ENCODE measurements at places on chromosomes 5 and 9.

- no peak for DNase-seq
Measured at GRCh38 chr5:13946111-13946510, 1.6 kb upstream of the DNAH5 start.

GRCh38 chr5:153523831-153524230 lies 33.4 kb downstream of the GRIA1 start:
- DNase-seq: no peak

DNA sequence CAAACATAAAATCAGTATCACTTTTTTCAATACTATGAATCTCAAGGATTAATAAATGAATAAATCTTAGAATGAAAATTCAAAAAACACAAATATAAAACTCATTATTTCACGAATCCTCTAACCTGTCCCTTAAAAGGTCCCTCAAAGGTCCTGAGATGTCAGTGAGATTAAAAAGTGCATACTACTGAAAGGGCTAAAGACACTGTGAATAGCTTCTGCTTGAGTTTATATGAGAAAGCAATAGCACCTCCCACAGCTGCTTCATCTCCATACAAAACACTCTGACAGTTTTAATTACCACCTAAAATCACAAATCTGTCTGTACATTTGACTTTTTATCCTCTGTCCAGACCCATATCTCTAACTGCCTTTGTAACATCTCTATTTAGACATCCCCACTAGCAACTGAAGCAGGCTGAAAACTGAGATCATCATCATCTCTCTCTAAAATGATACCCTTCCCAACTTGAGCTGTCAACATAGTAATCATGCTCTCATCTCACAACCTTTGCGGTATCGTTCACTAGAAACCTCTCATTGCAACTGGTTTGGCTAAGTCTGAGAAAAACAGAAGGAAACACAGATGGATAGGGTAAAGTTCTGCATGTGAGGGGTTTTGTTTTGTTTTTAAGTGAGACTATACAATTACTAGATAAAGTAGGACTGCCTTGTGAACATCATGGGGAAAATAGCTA lies 56.3 kb downstream of the TBCA start:
- no peak for DNase-seq

DNA sequence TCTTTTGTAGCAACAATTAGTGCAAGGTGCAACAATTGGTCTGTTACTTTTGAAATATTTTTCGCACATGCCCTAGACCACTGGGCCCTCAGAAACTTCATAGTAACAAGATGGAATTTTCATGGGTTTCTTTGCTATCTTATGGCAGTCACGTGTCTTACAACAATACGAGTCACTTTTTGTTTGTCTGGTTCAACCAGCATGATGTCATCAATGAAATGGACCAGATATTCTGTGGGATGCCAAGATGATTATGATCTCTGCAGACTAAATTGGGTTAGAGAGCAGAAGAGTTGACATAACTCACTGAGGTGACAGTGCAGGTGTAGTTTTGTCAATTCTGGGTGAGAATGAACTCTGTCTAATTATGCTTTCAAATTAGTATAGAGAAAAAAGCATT lies 239.6 kb upstream of the RIOK2 start:
- DNase-seq: no peak

DNA sequence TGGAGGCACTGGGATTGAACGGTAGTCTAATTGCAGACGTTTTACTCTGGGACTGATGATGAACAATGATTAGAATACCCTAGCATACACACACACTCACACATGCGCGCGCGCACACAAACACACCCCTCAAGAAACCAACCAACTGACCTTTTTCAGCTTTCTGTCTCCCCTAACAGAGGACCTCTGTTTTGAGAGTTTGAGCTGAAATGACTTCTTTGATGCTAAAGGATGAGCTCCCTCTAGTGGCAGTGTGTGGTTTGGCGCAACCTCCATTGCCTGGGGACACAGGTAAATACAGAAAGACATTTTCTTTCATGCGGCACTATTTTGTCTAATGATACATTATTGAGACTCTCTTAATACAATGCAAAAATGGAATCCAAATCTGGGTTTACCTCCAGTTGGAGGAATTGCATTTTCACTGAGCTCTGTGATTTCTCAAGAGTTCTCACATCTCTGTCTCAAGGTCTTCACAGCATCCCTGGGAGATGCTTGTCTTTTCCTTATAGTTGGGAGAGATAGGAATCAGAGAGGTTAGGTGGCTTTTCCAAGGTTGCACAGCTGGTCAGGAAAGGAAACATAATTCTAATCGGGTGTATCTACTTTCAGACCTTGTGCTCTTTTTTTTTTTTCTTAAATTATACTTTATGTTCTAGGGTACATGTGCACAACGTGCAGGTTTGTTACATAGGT lies 187.5 kb downstream of the TMEM38B start:
- DNase-seq: peak; percentile 75

- no peak for DNase-seq
Measured at GRCh38 chr5:77175231-77175630, 35.2 kb upstream of the PDE8B start.

DNA sequence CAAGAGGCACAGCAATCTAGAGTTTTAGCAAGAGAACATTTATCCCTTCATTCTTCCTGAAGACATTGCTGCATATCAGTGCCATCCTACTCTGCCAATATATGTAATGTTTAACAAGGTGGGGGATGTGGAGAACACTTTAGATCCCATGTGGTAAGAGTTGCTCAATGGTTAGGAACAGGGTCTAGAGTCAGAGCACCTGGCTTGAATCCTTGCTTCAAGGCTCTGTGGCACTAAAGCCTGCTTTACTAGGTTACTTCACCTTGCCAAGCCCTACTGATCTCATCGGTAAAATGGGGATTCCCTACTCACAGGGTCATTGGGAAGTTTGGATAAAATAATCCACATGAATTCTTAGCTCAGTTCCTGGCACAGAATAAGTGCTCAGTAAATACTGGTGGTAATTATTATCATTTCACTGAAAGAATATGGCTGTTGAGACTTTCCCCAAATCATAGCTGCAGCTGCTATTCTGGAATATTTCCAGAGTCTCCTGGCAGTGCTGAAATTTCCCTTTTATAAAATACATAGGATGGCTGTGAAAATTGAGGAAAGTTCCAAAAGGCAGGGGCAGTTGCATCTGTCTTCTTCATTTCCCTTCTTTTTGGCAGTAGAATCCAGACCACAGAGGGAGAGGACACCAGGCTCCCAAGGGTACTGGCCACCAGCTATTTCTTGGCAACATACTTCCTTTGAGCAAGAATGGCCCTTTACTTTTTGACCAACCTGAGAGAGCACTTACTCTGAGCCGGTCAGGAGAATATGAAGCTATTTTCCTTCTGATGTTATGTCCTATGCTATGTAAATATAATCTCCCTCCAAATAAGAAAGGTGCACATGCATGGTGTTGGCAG lies 142.8 kb downstream of the PALM2AKAP2 start:
- no peak for DNase-seq

GRCh38 chr9:87422999-87423398 lies 74.7 kb upstream of the DAPK1 start:
- DNase-seq: no peak

- DNase-seq: no peak
Measured at GRCh38 chr5:150465927-150466326, 16.4 kb upstream of the RPS14 start.

DNA sequence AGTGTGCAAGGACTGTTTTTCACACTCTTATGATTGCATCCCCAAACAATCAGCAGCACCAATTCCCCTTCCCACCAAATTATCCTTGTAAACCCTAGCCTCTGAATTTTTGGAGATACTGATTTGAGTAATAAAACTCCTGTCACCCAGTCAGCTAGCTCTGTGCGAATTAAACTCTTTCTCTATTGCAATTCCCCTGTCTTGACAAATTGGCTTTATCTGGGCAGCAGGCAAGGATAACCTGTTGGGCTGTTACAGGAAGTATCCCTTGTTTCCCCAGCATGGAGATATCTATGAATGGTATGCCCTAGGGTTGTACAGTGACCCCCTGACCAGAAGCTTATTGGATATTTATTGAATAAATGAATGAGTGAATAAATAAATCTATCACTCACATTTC lies 80.8 kb downstream of the PTCD2 start:
- DNase-seq: no peak

DNA sequence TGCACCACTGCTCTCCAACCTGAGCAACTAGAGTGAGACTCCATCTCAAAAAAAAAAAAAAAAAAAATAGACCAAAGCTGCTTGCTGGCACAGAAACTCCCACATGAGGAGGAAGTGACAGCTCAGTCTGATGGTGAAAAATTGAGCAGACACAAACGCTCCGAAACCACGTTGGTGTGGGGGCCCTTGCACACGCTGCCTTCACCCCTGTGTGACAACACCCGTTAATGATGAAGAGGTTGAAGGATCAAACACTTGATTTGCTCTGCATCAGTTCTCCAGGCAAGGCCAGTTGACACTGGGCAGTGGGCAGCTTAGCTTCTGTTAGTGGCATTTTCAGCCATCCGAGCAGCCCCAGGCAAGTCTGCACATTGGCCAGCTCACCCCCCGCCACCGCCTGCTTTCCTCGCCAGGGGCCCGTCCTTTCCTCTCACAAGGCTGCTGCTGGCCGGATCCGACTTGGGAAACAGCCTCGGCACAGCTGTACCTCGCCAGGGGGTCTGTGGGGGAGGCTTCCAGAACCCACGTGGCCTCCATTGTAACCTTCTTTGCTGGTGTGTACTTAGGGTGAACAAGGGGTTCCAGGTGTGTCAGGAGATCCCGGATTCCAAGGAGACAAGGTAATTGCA lies 79.8 kb downstream of the COL27A1 start:
- no peak for DNase-seq

- peak; percentile 75 for DNase-seq
Measured at GRCh38 chr5:100647461-100648230, 112.5 kb downstream of the FAM174A start.

GRCh38 chr9:107815782-107816560 lies 326.4 kb upstream of the KLF4 start:
- DNase-seq: no peak

DNA sequence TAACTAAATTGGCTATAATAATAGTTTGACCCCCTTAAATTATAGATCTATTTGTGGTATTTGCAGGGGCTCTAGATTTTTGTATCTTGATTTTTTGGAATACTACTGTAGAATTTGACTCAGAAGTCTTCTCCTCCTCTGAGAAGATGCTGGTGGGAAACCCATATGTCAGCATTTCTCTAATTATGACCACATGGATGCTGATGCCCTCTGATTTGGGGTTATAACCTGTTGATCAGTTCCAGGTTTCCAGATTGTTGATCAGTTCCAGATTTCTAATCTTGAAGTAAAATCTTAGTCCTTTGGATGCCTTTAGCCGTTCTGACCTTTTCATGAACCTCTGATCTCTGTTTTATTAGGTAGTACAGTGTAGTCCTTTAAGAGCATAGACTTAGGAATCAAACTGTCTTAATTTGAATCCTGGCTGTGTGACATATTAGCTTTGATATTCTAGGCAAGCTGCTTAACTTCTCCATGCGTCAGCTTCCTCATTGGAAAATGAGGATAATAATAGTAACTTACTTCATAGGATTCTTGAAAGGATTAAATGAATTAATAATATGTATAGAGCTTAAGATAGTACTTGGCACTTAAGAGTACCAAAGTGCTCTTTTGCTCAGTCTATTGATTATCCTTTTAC lies 8.1 kb downstream of the FSD1L start:
- DNase-seq: no peak
